ENCODE measurements at places on chromosomes 6 and 20. TPM values are rescaled to one million over a fixed set of nuclear protein-coding genes. Genes with fewer than 3 reads are reported as not detected.

GRCh38 chr20:1324598-1325172 lies 4.3 kb downstream of the SDCBP2 start:
- H3K4me1 ChIP-seq: peaks cover 56% of the 10 kb centered on the region
- no peaks in the 10 kb centered on the region for H3K36me3 ChIP-seq
- H3K4me3 ChIP-seq: peak overlapping the region; percentile 80

- no peak for DNase-seq
- H3K4me3 ChIP-seq: no peak overlapping the region
- H3K27ac ChIP-seq: peak overlapping the region; percentile 58
- no peaks in the 10 kb centered on the region for H3K4me1 ChIP-seq
Measured at GRCh38 chr6:139940741-139941729, 566.6 kb upstream of the CITED2 start.

Gene RNF182
- not detected for total RNA-seq

DNA sequence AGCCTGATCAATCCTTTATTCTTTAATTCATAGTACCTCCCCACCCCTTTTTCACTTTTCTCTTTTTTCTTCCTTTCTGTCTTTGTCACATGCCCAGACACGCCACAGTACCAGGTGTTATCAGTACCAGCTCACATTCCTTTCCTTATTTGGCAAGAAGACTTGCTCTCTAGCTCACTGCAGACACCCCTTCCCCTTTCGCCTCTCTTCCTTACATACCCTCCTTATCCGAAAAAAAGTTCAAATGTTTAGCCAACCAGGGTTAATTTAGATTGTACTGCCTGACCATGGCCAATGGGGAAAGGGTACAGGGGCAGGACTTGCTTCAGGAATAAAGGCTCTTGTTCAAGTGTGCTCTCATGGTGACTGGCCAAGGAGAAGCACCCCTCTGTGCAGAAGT lies 9.3 kb upstream of the SIRPB2 start:
- no peak overlapping the region for H3K27ac ChIP-seq
- H3K36me3 ChIP-seq: no peaks in the 10 kb centered on the region
- H3K27me3 ChIP-seq: no peaks in the 10 kb centered on the region

GRCh38 chr6:93894521-93894920 lies 475.2 kb upstream of the EPHA7 start:
- H3K4me1 ChIP-seq: no peaks in the 10 kb centered on the region
- DNase-seq: no peak
- no peak overlapping the region for H3K4me3 ChIP-seq
- H3K27ac ChIP-seq: no peak overlapping the region
- no peaks in the 10 kb centered on the region for H3K27me3 ChIP-seq

DNA sequence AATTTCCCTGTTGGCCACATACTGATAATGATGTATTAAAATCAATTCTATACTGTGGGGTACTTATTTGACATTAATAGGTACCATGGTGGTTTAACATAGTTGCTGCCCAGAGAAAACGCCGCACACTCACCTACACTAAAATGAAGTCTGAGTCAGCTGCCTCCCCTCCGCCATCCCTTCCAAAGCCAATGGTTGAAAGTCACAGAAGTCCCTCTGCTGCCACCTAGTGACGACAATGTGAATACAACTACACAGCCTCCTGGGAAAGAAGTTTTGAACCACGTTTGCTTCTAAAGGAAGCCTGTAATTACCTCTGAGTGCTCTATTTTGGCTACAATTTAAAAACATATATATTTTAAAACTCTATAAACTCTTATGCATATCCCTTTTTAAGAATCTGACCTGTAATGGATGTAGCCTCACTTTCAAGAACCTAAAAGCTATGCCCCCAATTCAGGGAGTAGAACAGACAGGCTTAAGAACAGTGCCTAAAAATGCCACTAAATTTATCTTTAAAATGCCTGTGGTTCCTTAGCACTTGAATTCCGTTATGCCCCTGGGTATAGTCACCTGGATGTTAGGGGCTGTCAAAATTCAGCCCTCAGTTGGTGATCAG lies 20.6 kb upstream of the ECI2 start:
- DNase-seq: no peak
- no peaks in the 10 kb centered on the region for H3K36me3 ChIP-seq
- no peaks in the 10 kb centered on the region for H3K4me1 ChIP-seq

Gene TRAPPC3L
- 3.6 TPM for total RNA-seq

DNA sequence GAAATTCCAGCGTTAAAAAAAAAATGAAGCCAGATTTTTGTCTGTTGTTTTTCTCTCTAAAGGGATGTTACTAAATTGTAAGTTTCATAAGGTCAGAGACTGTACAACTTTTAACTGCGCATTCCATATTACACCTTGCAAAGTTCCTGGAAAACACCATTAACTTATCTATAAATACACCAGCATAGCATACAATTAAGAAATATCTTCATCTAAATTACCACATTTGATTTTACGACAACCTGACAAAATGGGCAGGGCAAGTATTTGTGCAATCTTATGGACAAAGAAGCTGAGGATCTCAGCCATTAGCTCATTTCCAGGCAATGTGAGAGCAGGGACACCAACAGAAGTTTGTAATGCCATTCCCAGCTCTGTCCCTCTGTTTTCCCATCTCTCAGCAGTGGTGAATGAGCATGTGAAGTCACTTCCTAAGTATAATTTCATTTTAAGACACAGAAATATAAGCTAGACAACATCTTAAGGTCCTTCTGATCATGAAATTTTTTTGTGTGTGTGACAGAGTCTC lies 12.9 kb upstream of the GCM1 start:
- peaks cover 3% of the 10 kb centered on the region for H3K4me1 ChIP-seq
- no peak for DNase-seq
- H3K27ac ChIP-seq: no peak overlapping the region
- no peak overlapping the region for H3K4me3 ChIP-seq

- no peaks in the 10 kb centered on the region for H3K36me3 ChIP-seq
- no peak for DNase-seq
- no peak overlapping the region for H3K27ac ChIP-seq
Measured at GRCh38 chr6:87945181-87945580, 102.5 kb upstream of the SPACA1 start.

Gene ATP5F1E
- total RNA-seq: 66.5 TPM

Gene SLC22A2
- total RNA-seq: not detected

Gene C6orf118
- total RNA-seq: not detected

DNA sequence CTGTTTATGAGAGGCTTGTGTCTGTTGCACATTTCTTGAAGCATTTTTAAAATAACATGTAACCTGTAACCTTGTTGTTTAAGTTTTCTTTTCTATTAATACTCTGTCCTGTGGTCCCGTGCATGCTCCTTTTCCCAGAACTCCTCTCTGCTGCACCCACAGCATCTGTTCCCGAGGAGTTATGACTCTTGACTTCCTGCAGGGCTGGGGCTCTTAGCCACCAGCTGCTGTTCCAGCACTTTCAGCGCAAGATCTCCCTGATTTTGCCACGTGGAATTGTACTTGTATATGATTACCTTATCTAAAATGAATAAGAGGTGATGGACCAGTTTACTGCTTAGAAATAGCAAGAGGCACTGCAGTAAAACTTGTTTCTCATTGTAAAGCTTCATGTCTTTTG lies 150.6 kb downstream of the QKI start:
- H3K4me3 ChIP-seq: no peak overlapping the region
- H3K27ac ChIP-seq: no peak overlapping the region
- no peak for DNase-seq
- H3K4me1 ChIP-seq: peaks cover 5% of the 10 kb centered on the region

DNA sequence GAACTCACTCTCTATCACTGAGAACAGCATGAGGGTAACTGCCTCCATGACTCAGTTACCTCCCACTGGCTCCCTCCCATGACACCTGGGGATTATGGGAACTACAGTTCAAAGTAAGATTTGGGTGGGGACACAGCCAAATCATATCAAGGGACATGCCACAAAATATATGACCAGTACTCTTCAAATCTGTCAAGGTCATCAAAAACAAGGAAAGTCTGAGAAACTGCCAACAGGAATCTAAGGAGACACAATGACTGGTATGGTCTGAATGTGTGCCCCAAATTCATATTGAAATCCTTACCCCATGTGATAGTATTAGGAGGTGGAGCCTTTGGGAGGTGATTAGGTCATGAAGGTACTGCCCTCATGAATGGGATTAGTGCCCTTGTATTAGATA lies 258.8 kb downstream of the TPBG start:
- H3K4me1 ChIP-seq: no peaks in the 10 kb centered on the region
- DNase-seq: no peak
- H3K27ac ChIP-seq: no peak overlapping the region
- H3K36me3 ChIP-seq: no peaks in the 10 kb centered on the region

DNA sequence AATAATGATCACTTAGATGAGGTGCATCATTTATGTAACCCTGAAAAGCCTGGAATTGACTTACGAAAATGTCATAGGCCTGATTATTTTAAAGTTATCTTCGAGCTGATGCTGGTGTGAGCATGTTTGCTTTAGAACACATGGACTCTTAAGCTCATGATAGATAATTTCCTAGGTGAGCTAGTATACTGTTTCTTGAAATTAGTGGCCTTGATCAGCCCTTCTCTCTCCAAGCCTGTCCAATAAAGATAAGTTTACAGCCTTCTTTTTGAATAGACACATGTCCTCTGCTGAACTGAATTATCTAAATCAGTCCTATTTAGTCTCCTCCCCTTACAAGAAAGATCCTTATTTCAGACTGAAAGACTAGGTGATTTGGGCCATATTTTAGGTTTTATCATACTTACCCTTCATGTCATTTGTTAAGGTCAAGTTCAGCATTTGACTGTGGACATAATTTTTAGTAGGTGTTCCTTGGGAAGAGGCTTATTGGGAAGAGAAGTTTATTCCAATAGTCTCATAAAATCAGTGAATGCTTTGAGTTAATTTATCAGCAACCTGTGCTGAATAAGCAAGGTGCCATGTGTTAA lies 15.3 kb downstream of the FOXO3 start:
- H3K36me3 ChIP-seq: no peaks in the 10 kb centered on the region

GRCh38 chr6:158865769-158866168 lies 46.6 kb upstream of the EZR start:
- no peak for DNase-seq
- no peaks in the 10 kb centered on the region for H3K36me3 ChIP-seq
- peaks cover 35% of the 10 kb centered on the region for H3K4me1 ChIP-seq
- H3K27ac ChIP-seq: peak overlapping the region; percentile 60

GRCh38 chr6:89430201-89430962 lies 2.6 kb upstream of the ANKRD6 start:
- H3K4me1 ChIP-seq: peaks cover 20% of the 10 kb centered on the region
- H3K36me3 ChIP-seq: no peaks in the 10 kb centered on the region
- H3K4me3 ChIP-seq: no peak overlapping the region
- no peaks in the 10 kb centered on the region for H3K27me3 ChIP-seq

GRCh38 chr6:4975506-4975905 lies 28.3 kb downstream of the RPP40 start:
- H3K27me3 ChIP-seq: no peaks in the 10 kb centered on the region
- H3K4me1 ChIP-seq: no peaks in the 10 kb centered on the region
- no peak overlapping the region for H3K27ac ChIP-seq

Measured in spleen (tissue), 13 donors.